ENCODE measurements at places on chromosomes 1 and 21.

GRCh38 chr1:21585037-21585436, 75.8 kb downstream of the ALPL start:
- no peak for DNase-seq

DNA sequence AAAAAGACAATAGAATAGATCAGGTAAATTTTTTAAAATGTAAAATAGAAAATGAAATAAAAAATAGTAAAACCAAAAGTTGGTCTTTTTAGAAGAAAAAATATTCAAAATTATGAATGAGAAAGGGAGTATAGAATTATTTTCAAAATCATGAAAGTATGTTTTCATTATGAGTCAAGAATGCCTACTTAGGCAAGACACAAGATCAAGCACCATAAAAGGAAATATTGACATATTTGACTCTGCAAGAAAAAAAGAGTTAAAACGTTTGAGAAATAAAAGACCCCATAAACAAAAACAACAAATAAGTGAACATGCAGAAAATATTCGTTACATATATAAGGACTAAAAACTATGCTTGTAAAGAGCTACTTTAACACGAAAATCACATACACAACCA, 4.8 kb upstream of the COX20 start:
- no peak for DNase-seq

GRCh38 chr1:159612211-159612885, 24.7 kb downstream of the APCS start:
- DNase-seq, result no peak

DNA sequence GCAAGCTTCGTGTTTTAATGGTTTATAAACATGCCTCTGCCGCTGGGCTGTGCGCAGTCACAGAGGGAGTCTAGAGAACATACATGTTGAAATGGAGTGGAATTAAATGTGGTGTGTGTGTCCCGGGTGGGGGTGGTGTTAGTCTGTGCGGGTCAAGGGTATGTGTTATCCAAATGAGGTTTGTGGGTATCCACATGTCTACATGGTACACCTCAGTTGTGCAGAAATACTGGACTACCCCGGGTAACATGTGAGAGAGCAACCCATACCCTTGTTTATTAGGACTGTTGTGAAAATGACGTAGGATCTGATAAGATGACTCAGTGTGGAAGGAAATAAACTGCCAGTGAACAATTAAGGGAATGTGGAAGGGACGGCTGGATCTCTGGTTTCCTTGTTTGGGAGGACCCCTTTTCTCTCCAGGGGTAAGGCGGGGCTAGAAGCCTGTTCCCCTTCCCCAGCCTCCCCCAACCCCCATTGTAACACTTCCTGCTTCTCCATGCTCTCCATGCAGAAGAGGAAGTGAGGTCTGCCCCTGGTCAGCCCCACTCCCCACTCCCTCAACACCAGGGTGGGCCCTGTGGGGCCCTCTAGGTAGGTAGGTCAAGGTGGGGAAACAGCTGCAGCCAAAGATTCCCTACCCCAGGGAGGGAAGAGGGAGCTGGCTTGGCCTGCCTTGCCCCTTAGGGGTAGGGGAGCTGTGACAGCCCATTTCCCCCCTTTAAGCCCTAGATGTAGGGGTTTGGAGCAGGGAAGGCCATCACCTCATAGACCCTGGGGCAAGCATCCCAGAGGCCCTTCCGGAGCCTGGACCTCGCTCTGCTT, 690 bp downstream of the EPS8L3 start:
- DNase-seq, result no peak

- DNase-seq, result no peak
Measured at GRCh38 chr1:230103306-230104173, 36.5 kb downstream of the GALNT2 start.

GRCh38 chr1:224047538-224047937, 66.4 kb upstream of the FBXO28 start:
- DNase-seq, result no peak

DNA sequence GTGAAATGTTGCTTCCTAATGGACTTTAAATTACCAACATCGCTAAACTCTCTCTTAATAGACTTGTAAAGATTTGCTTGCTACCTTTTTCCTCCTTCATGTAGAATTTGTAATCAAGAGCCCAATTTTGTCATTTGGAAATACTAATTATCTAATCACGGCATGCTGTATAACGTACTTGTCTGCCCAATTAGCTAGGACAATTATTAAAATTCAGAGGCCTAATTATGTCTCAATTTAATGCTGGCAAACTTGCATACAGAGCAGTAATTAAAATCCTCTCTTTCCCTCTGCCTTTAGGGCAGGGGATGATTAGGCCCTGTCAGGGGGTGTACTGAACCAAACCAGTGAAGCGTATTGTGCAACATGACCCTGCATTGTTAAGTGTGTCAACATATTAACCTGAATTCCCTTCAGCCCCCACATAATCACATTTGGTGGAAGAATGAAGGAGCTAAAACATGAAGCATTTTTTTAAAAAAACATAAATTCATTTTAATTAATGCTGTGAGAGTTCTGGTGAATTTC, 137.4 kb upstream of the BARHL2 start:
- DNase-seq, result no peak
